ENCODE measurements at places on chromosomes 1 and 21.

DNA sequence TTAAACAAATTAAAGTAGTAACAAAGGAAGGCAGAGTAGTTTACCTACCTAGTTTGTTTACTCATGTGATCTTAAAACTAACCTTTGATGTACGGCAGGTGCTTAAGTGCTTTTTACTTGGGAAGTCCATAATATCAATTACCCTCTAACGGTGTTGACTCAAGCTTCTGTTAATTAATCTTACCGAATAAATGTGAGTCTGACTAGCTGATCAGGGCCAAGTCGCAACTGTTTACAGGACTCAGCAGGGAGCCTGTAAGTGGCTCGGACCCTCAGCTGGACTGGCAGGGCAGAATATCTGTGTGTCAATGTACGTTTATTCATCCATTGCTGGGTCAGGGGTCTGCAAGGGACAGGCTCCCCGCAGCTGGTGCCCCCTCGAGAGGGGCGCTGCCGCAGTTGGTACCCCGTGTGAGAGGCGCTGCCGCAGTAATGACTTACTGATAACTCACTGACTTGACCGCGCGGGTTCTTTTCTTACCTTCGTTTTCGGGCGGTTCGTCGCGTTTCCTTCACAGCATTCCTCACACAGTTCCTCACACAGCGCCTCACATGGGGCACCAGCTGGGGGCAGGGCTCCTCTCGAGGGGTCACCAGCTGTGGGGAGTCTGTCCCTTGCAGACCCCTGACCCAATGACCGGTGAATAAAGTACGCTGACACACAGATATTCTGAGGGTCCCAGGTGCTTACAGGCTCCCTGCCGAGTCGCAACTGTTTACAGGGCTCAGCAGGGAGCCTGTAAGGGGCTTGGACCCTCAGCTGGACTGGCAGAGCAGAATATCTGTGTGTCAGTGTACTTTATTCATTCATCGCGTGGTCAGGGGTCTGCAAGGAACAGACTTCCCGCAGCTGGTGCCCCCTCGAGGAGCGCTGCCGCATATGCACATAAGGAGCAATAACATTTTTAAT, 3.0 kb downstream of the FMO1 start:
- DNase-seq, result peak; percentile 28

DNA sequence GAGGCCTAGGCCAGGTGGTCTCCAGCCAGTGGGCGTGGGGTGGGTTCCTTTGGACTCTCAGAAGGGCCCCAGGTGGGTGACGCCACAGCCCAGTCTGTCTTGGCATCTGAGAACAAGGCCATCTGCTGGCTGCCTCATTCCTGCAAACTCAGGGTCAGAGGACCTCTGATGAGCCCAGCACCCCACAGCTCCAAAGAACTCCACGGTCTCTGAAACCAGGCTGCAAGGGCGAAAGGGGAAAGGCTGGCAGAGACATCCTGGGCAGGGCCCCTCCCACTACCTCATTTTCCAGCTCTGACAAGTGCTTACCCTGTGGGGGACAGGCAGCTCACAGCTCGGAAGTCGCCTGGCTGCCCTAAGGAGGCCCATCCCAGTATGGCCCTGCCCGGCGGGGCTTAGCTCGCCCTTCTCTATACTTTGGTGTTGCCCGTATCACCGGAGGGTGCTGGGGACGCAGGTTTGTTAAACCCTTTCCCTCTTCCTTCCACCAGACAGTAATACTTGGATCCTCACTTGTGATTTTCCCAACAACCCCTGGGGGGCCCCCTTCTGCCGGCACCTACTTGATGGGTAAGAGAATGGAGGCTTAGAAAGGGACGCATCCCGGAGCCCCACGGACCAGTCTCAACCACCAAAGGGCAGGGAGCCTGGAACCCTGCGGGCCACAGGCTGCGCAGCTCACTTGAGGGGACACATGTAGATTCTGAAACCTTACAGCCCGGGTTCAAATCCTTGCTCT, 10.9 kb upstream of the EDN2 start:
- no peak for DNase-seq

DNA sequence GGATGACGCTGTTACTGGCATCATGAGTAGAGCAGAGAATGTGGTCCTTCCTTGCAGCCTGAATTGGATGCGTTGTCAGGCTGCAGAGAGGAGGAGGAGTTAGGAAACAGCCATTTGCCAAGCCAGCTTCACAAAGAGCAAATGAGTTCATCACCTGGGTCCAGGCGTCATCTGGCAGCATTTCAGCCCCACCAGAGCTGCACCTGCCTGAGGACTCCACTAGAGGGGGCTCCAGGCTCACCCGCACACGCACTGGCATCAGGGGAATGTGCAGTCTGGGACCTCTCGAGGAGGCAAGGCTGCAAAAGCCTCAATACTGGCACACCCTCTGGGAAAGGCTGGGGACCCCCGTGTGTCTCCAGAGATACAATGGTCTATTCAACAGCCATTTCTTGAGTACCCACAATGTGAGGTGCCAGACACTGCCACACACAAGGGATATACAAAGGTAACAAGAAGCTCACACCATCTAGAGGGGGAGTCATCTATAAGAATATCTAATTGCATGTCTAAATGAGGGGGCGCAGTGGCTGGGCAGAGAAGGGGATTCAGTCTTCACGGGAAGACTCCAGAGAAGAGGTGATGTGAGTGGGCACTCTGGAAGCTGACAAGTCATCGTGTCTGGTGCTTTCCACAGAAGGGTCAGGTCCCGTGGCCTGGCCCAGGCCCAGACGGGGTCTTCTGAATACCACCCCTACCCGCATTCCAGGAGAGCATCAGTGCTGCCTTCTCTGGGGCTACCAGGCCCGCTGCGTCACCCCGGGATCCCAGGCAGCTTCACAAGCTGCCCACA, 53.5 kb upstream of the CNTN2 start:
- peak; percentile 58 for DNase-seq

GRCh38 chr1:41537788-41538351, 53.4 kb upstream of the EDN2 start:
- no peak for DNase-seq

- no peak for DNase-seq
These were observed 87.3 kb downstream of the BACH1 start for GRCh38 chr21:29385934-29386520.

DNA sequence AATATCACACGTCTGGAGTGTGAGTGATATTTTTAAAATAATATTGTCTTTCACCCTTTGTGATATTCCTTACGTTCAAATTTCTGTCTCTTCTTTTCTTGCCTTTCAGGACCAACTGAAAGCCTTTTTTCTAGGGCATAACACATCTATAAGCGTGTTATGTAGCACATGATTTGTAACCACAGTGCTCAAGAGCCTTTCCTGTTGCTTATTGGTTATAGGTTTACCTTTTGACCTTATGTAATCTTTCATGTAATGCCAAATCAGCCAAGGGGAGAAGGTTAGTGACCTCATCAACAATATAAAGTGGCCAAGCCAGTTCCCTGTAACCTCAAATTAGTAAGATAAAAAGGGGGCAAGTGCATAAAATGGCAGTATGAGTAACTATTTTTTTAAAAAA, 480.2 kb downstream of the AMY1C start:
- DNase-seq, result no peak

GRCh38 chr1:5525597-5526384, 466.4 kb downstream of the NPHP4 start:
- DNase-seq, result no peak

DNA sequence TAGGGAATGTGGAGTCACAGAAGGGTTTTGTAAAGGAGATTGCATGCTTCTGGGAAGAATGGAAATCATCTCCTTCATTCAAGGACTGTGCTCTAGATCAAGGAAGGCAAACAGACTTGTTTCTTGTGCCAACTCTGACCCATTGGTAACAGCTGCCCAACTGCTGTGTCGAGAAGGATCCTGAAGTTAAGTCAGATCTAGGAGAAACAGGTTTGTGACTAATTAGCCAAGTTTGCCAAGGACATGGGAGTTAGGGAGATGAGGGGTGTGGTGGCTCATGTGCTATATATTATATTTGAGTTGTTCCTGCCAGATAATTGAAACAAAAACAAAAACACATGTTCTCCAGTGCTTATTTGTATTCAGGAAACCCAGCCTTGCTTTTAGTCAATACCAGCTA, 251.2 kb upstream of the USP24 start:
- no peak for DNase-seq

- DNase-seq, result peak; percentile 78
These were observed 2.6 kb upstream of the IRF2BP2 start for GRCh38 chr1:234612352-234613127.

- no peak for DNase-seq
These were observed 641.0 kb downstream of the PLPP3 start for GRCh38 chr1:55938376-55938850.

DNA sequence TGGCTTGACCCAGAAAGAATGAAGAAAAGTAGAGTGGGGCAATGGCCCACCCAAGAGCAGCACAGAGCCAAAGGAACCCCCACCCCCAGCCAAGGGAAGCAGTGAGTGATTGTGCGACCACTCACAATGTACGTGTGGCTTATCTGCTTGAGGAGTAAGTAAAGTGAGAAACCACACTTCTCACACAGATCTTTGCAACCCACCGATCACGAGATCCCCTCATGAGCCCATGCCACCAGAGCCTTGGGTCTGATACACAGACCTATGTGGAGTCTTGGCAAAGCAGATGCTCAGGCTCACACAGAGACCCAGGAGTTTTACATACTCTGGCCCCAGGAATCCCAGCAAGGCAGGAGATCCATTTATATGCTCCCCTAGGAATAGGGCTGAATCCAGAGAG, 14.0 kb upstream of the SLC9C2 start:
- no peak for DNase-seq

DNA sequence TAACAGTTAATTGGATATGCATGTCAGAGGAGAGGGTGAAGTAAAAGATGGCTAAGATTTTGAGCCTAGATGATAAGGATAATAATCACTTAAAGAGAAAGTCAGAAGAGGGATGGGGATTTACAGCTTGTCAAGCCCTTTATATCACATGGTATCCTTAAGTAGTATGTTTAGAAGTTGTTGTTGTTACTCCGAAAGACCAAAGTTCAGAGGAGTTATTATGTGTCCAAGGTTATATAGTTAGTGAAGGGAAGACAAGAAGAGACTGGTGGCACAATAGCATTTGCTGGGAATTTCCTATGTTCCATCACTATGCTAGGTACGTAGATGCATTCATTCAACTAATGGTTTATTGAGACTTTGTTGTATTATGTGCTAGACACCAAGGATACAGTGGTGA, 30.8 kb upstream of the AGO1 start:
- no peak for DNase-seq

GRCh38 chr1:178694923-178695525, 30.0 kb upstream of the RALGPS2 start:
- DNase-seq, result no peak

DNA sequence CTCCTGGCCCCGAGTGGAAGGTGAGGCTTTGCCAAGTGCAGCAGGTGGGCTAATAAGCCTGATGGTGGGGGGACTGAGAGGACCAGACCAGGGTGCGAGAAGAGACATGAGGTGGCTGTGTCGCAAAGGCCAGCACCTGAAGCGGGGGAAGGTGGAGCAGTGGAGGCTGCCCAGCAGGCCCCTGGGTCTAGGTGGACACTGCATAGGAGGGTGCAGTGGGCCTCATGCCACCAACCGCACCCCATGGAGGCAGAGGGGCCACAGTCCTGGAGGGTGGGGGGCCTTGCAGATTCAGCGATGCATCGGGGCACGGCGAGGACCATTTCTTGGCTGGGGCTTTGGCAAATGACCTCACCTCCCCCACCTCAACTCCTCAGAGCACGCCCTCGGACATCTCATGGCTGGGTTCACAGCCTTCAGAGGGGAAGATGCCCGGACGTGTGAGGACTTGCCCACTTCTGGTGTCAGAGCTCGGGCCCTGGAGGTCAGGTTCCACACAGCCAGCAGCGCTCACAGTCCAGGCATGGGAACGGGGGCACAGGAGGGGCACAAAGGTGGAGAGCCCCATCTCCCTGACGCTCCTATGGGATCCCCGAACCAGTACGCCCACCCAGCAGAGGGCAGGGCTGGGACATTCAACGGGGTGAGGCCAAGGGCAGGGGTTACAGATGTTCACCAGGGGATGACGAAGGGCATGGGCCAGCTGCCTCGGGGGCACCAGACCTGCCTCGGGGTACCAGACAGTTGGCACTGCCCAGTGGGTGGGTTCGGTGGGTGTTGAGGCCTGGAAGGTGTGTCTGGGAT, 35.4 kb downstream of the UBE2G2 start:
- DNase-seq, result no peak

DNA sequence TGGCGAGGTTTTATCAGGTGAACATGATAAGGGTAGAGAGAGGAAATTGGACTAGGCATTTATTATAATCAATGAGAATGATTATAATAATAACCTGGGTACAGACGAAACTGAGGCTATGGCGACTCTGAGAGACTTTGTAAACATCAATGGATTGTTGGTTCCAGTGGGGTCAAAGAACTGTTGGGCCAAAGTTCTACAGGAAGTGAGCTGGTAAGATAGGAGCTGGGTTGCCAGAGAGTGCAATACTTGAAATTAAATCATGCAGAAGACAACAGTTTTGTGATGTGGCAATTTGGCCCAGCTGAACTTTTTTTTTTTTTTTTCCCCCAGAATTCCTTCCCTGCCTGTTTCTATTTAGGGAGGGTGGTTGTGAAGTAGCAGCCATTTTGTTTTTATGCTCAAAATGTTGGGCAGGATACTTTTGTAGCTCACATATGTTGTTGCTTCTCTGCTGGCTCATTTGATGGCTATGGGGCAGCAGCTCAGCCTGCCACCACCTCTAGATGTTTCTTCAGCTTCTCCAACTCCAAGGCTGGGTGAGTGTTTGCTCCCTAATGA, 286.5 kb upstream of the B3GALT2 start:
- DNase-seq, result no peak

GRCh38 chr1:16677552-16678431, 11.0 kb upstream of the RNU1-3 start:
- DNase-seq, result no peak

- DNase-seq, result no peak
These were observed 190.4 kb upstream of the USP25 start for GRCh38 chr21:15539376-15539775.

GRCh38 chr1:228921481-228921880, 186.2 kb downstream of the RHOU start:
- DNase-seq, result no peak

GRCh38 chr1:19080721-19081120, 124.2 kb upstream of the IFFO2 start:
- no peak for DNase-seq

- no peak for DNase-seq
These were observed 47.1 kb upstream of the HMCN1 start for GRCh38 chr1:185686821-185687778.

DNA sequence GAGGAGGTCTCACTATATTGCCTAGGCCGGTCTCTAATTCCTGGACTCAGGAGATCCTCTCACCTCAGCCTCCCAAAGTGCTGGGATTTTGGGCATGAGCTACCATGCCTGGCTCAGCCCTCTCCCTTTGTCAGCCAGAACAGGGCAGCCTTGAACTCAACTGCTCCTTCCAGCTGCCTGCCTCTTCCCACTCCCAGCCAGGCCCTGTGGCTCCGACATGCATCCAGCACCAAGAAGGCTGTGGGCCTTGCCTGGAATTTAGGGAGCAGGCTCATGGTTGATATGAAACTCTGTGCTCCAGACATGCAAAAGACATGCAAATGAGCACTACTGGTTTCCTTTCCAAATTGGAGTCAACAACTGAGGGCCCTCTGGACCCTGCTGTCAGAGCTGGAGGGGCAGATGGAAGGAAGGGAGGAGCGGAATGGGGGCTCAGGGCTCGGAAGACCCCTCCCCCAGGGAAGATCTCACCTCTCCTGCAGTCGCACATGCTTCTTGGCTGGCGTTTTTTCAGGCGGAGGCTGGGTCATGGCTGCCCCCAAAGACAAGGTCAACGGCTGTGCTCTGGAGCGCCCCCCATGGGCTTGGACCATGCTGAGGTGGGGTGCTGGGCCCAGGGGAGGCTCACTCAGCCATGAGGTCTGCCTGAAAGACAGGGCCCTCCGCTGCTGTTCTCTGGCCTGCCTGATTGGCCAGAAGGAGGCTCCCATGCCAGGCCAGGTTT, 1.4 kb downstream of the PTPN7 start:
- DNase-seq, result peak; percentile 37

All from activated T-cell treated with anti-CD3 and anti-CD28 coated beads, Interleukin-2, amount 50 U/mL, for 1 hour (primary cell).